ENCODE measurements at places on chromosomes 11 and 22.

GRCh38 chr22:39498368-39498767, 3.7 kb upstream of the MIEF1 start:
- no peak for DNase-seq

DNA sequence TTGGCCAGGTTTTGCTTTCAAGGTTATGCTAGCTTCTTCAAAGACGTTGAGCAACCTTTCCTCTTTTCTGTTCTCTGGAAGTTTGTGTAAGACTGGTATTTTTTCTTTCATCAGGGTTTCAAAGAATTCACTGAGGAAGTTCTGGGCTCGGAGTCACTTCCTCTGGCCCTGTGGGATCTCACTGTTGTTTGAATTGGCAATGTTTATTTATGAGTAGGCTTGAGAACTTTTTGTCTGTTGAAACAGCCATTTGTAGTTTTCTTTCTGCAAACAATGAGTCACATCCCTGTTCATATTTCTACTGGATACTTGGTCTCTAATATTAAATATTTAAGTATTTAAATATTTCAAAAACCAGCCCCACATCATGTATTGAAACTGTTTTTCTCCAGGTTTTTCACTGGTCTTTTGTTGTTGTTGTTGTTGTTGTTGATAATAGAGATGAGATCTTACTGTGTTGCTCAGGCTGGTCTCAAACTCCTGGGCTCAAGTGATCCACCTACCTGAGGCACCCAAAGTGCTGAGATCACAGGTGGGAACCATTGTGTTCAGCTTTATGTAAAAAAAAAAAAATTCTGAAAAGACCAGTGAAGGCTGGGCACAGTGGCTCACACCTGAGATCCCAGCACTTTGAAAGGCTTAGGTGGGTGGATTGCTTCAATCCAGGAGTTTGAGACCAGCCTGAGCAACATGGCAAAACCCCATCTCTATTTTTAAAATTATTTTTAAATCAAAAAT, 26.9 kb downstream of the SUSD2 start:
- peak; percentile 97 for DNase-seq

GRCh38 chr11:72209101-72209500, 7.5 kb upstream of the FOLR2 start:
- DNase-seq = no peak

- no peak for DNase-seq
These were observed 40.4 kb downstream of the FLI1 start for GRCh38 chr11:128734103-128734831.

DNA sequence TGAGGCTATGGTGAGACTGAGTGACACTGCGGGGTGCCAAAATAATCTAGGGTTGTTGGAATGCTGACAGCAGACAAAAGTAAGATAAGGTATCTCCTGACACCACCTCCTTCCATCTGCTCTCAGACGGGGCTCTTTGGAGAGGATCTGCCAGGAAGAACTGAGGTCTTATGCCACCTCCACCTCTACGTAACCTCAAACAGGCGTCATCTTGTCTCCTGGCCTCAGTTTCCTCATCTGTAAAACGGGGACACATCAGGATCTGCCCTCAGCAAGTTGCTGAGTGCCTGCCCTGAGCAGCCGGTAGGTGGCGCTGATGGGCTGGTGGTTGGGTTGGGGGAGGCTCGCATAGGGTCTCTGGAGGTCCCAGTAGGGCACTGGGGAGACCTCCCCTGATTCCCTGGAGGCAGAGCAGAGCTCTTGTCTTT, 1.7 kb upstream of the MYEOV start:
- peak; percentile 22 for DNase-seq

GRCh38 chr11:71330996-71331395, 78.6 kb upstream of the SHANK2 start:
- DNase-seq = no peak

DNA sequence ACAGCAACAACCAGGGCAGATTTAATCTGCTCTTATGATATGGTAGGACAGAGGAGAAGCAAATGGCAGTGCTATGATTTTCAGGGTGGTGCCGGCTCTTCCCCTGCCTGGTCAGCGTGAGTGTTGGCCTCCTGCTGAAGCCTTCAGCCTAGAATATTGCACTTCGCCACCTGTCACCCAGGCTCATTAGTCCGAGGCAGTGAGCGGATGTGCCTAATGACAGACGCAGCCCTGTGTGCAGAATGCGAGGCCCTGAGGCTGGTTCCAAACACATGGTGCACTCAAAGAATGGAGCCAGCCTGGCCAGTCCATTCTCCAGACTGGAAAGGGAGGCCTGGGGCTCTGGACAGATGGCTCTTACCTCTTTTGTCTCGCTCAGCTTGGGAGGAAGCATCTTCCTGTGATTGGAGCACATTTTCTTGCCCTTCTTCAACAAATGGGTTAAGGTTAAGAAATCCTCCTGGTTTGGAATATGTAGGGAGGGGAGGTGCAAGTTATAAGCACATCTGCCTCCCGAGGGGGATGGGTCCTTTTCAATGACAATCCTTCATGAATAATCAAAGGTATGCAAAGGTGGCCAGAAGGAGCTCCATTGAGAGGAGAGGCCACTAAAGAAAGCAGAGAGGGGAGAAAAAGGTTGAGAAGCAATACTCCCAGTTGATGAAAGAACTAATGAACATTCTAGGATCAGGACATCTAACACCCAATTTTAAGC, 39.7 kb upstream of the GALNT18 start:
- DNase-seq = no peak

DNA sequence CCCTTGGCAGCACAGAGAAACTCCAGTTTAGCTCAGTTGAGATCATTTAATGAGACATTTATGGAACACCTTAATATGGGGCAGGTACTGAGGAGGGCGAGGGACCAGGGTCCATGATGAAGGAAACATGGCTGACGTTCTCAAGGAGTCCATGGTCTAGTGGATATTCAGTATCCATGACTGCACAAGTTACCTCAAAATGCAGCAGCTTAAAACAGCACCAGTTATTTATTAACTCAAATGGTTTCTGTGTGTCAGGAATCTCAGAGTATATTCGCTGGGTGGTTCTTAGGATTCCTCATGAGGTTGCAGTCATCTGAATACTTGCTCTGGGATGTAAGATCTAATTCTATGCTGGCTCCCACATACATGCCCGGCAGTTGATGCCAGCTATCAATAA, 346.8 kb downstream of the LARGE1 start:
- DNase-seq = no peak

- DNase-seq = no peak
These were observed at the start of gene CHADL for GRCh38 chr22:41240377-41241132. Gene CHADL, minus strand, starts transcription at chr22:41240931. Its CDS starts 50 bp downstream, at chr22:41240881.

DNA sequence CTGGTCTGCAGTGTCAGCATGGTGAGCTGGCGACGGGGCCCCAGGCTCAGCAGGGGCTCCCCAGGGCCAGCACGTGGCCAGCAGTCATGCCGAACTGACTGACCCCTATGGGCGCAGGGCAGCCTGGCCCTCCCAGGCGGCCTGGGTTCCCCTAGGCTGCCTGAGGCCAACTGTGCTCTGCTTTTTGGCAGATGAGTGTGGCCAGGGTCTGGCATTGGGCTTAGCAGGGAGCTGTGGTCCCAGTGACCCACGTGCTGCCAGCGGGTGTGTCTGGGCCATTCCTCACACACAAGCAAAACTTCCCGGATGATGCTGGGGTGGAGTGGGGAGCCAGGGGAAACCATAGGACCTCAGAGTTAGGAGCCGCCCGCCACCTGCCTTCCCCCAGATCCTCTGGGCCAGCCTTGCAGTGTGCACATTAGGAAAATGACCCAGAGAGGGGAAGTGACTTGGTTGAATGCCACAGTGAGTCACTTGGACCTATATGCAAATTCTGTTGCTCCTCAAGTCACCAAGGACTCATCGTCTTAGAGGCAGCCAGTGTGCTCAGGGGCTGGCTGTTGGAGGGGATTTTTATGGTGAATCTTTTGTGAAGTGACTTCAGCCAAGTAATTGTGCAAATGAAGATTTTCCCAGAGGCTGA, 6.5 kb downstream of the ADORA2A start:
- peak; percentile 68 for DNase-seq

DNA sequence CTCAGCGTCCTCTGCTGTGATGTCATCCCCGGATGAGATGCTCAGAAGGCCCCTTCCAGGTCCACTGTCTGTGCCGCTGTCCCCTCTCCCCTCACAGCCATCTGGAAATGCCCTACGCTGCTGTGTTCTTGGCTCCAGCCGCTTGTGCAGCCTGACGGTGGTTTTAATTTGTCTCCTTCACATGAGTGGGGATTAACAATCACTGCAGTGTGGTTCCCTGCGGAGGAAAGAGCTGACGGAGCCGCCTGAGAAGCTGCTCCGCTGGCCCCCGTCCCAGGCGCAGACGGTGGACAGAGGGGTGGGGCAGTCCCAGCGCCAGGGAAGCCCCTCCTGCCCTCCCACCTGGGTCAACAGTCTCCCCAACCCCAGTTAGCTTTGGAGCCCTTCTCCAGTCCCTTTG, 67.5 kb upstream of the PHF21B start:
- no peak for DNase-seq

DNA sequence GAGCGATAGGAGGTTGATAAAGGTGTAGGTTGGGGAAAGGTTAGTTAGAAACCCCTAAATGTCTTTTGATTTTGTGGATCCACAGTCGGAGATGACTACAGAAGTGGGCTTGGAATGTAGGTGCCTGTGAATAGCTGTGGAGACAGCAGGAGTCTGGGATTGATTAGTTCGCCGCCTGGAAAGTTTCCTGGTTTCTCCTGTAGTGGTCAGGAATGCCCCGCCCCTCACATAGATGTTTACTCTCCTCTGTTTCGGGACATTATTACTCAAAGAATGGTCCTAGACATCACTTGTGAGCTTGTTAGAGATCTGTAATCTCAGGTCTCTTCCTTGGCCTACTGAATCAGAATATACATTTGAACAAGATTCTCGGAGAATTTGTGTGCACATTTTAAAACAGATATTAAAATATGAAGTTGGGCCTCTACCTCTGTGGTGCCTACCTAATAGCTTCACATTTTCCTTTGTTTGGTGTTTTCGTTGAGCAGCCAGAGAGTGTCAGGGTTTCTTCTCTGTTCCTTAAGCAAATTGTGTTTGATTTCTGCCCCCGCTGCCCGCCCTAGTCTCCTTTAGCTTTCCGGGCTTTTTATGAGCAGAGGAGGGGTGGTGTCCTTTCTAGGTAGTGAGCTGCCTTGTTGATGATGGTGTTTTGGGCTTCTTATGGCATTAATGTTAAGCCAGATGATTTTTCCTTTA, 89.4 kb downstream of the PPP6R3 start:
- peak; percentile 72 for DNase-seq

DNA sequence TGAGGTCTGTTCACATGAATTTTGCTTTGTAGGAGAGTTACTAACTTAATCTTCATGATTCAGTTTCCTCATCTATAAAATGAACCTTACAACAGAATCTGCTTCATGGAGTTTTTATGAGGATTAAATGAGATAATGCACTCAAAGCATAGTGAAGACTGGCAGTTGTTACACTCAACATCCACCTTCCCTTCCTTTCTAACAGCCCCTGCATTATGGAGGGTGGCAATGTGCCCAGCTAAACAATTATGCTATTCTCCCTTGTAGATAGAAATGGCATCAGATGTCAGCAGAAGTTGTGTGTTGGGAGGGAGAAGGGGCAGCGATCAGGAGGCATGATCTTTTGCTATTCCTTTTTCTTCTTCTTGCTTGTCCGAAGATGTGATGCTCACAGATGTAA, 6.5 kb downstream of the POU2AF1 start:
- no peak for DNase-seq

DNA sequence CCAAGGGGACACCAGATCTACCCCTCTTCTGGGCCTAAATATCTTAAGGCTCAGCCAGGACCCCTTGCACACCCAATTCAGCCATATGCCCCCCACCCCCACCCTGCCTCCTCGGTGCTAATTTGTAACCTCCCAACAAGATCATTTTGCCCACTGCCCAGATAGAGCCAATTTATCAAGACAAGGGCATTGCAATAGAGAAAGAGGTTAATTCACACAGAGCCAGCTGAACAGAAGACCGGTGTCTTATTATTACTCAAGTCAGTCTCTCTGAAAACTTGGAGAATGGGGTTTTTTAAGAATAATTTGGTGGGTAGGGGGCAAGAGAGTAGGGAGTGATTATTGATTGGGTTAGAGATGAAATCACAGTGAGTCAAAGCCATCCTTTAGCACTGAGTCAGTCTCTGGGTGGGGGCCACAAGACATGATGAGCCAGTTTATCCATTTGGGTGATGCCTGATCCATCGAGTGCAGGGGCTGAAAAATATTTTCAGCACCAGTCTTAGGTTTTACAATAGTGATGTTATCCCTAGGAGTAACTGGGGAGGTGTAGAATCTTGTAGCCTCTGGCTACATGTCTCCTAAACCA, 9.9 kb upstream of the CAPN5 start:
- DNase-seq = no peak

DNA sequence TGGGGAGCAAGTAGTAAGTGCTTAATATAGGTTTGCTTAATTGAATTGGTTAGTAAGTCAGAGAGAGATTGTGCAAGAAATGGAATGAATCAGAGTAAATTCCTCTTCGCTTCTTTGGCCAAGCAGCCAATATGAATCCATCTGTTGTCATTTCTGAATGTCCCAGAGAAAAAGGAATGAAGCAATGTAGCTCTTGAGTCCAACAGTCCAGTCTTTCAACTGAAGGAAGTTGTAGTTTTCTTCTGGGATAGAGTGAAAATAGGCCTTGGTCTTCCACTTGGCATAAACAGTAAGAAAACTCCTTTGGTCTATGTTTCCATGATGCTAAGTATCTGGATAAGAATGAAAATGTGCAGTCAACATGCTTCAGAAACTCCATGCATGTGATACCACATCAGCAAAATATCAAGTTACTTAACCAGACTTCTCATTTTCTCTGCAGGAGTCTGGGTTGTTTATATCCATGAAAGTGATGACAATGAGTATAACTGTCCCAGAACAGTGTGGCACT, 1.8 kb upstream of the FIBIN start:
- peak; percentile 91 for DNase-seq

- DNase-seq = no peak
These were observed 224.3 kb downstream of the OR4A5 start for GRCh38 chr11:54930930-54931329.

- no peak for DNase-seq
These were observed at the start of gene TBX10 for GRCh38 chr11:67639438-67639859. Gene TBX10, minus strand, starts transcription at chr11:67639763. Its CDS starts 291 bp downstream, at chr11:67639472.

DNA sequence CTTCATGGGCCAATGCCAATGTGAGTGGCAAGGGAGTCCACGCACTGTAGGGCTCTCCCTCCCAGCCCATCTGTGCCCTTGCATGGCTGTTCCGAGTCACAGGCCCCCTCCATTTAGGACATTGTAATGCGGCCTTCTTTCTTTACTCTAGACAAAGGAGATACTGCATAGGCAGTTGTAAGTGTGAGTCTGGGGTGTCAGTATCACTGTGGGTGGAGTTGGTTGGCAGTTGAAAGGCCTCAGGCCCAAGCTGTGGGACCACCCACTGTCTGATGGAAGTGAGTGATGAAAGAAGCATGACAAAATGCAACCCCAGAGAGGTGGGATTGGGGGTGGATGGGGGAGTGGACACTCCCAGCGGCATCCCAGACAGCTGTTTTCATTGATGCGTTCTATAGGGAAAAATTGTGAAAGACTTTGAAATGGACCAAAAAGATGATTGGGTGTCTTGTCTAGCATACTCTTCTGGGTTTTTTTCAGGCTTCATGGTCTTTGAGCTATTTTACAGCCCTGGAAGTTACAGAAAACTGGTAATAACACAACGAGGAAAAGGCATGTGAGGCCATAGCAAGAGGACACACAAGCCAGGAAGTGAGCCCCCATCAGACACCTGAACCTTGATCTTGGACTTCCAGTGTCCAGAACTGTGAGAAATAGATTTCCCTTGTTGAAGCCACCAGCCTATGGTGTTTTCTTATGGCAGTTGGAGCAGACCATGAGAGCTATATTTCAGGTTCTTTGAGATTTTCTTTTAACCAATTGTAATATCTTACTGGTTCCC, 114.6 kb downstream of the NECTIN1 start:
- DNase-seq = no peak
